ENCODE measurements at places on chromosomes 5 and 9.

- DNase-seq = peak; percentile 59
These were observed 69.3 kb upstream of the NIPAL4 start for GRCh38 chr5:157390551-157391297.

DNA sequence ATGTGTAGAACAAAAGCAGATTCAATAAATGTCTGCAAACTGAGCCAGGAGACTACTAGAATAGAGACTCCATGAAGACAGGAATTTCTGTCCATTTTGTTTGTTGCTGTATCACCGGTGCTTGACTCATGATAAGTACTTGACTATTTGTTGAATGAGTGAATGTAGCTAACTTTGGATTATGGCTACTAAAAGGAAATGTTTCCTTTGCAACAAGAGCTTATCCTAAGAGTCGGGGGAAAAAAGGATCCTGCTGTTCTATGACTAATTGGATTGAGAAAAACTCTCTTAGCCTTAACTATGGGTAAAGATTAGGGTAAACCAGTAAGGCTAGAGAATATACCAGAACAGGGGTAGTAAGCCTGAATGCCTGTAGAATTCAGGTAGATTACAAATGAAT, 3.5 kb downstream of the PAIP1 start:
- DNase-seq = no peak

DNA sequence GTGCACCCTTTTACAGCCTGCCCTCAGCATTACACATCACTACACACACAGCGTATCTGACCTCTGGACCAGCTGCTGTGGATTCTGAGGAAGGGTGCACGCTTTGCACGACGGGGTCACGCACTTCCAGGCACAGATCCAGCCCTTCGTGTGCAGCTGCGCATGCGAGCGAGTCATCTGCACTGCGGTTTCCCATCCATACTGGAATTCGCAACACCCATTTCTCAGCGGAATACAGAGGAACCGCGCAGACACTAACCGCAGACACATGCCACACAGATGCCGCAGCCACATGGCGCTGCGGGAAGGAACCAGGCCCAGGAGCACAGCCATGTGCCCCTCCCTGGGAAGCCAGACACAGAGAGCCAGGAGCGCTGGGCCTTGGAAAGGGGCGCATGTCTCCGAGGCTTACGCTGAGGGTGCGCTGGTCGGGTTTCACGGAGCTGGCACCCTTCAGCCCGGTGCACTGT, 43.5 kb downstream of the PNPLA7 start:
- DNase-seq = no peak

DNA sequence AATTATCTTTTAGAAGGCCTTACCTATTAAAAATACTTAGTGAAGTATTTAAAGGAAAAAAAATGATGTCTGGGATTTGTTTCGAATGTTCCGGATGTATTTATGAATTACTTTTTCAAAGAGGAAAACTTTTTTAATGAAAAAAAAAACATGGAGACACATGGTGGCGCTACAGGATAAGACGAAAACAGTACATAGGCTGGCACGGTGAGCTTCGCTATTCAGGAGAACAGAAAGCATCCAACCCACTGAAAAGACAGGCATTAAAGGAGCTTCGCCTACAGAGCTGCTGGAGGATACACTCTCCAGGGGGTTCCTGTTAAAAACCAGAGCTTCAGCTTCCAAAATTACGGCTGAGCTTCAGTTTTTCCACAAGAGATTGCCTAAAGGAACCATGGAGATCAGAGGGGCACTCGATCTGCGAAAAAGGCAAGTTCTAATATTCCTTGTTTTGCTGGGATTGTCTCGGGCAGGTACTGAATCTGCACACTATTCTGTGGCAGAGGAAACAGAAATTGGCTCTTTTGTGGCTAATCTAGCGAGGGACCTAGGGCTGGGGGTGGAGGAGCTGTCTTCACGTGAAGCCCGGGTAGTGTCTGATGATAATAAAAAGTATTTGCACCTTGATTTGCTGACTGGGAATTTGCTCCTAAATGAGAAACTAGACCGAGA, at the start of gene PCDHB14:
Gene PCDHB14, plus strand, starts transcription at position 232 of the 672 bp plus-strand sequence. Its CDS starts 163 bp downstream, at position 395.
- no peak for DNase-seq

- DNase-seq = no peak
These were observed 24.2 kb downstream of the LIFR start for GRCh38 chr5:38532165-38532669.

DNA sequence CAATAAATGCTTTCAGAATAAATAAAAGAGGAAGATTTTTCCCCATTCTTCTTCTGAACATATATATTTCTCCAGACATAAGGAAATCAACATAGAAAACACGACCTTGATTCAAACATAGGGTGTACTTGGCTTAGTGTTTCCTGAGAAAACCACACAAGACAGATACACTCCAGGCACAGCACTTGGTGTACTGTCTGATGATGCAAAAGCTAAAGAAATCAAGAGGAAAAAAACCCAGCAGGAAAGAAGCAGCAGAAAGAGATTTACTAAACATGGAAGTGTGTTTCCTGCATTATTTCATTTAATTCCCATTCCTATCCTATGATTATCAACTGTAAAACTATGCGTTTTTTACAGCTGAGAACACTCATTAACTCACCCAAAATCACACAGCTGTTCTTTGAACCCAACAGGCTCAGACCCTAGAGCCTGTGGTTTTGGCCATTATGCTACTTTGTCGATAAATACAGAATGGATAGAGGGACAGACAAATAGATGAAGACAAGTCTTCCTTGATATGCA, 46.1 kb downstream of the NIPAL4 start:
- DNase-seq = no peak

- DNase-seq = no peak
These were observed 8.0 kb upstream of the GFI1B start for GRCh38 chr9:132970324-132971062.

- no peak for DNase-seq
These were observed 6.3 kb downstream of the NR4A3 start for GRCh38 chr9:99828054-99828416.

- DNase-seq = no peak
These were observed 408.0 kb upstream of the SLC30A5 start for GRCh38 chr5:68685863-68686262.

- no peak for DNase-seq
These were observed 331.6 kb upstream of the SLC30A5 start for GRCh38 chr5:68762201-68762600.

DNA sequence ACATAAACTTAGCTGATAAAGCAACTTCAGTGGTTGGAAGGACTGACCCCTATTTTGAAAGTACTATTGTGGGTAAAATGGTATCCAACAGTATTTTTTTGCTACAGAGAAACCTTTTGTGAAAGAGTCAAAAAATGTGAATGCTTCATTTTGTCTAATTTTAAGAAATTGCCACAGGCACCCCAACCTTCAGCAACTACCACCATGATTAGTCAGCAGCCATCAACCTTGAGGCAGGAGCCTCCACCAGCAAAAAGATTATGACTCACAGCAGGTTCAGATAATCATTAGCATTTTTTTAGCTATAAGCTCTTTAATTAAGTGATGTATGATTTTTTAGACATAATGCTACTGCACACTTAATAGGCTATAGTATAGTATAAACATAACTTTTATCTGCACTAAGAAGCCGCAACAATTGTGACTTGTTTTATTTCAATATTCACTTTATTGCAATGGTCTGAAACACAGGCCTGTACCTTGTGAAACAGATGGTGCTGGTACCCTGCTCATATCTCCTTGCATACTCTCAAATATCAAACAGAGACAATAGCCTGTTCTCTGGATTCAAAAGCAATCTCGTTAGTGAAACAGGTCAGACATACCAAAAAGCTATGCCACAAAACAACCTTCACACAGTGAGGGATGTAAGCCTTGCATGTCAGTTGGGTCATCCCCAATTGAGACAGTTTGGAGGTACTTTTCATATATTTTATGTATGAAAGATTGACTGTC, 261.2 kb upstream of the FAM174A start:
- no peak for DNase-seq

DNA sequence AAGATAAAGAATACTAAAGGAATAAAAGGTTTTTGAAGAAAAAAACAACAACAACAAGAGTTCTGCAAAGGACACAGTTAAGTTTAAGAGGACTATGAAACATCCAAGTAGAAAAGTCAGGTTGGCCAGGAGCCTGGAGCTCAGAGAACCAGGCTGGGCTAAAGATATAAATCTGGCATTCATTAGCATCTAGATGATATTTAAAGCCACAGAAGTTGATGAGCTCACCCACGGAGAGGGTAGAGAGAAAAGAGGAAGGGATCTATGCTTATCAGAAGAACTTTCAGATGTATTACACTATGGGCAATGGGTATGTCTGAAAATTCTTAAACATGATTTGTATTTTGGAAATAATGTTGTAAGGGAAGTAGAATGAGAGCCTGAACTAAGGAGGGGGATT, 9.9 kb downstream of the MIER3 start:
- no peak for DNase-seq

GRCh38 chr5:45512521-45512920, 183.7 kb downstream of the HCN1 start:
- DNase-seq = no peak

DNA sequence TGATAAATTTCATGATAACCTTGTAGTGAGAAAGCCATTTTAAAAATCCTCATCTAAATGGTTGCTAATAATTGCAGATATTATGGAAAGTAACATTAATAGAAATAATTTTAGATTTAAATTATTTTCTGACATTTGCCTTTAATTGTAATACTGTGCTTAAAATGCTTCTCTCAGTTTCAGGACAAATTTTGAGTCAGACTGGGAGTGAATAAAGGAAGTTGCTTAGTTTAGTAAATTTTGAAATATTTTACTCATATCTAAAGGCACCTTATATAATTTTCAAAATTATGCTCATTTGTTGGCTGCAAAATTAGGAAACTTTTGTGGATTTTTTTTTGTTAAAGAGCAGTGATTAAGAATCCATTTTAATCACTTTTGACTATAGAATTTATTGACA, 93.8 kb downstream of the CSNK1G3 start:
- DNase-seq = no peak

DNA sequence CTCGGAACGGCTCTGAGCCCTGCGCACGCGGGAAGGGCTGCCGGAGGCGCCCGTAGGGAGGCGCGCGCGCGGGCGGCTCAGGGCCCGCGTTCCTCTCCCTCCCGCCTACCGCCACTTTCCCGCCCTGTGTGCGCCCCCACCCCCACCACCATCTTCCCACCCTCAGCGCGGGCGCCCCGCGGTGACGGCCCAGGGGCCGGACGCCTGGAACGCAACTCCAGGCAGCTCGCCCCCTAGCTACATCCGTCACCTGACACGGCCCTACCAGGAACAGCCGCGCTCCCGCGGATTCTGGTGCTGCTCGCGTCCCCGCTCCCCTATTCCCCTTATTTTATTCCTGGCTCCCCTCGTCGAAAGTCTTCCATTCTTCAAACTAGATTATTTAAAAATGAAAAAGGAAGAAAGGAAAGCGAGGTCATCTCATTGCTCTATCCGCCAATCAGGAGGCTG, at the start of gene CDKN2B-AS1:
Gene CDKN2B-AS1, plus strand, starts transcription at position 236 of the 450 bp plus-strand sequence.
- no peak for DNase-seq

DNA sequence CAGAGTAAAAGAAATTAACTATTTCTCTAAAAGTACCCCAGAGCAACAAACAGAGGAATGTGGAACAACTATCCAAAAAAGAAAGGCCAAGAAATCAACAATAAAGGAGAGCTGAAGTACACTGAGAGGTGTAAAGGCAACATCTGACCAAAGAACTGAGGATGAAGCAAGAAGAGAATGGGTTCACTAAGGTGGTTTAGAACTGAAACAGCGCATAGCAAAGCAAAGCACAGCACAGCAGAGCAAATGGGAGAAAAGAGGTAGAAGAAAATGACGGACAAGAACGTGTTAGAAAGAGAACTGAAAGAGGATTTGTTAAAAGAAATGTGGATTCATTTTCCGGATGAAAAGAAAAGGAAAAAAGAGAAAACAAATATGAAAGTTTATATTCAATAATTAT, 25.8 kb downstream of the RFX3 start:
- DNase-seq = no peak

GRCh38 chr5:29588236-29588635, 1605.2 kb upstream of the CDH6 start:
- no peak for DNase-seq

- no peak for DNase-seq
These were observed 471.4 kb downstream of the MAN2A1 start for GRCh38 chr5:110161162-110161561.

DNA sequence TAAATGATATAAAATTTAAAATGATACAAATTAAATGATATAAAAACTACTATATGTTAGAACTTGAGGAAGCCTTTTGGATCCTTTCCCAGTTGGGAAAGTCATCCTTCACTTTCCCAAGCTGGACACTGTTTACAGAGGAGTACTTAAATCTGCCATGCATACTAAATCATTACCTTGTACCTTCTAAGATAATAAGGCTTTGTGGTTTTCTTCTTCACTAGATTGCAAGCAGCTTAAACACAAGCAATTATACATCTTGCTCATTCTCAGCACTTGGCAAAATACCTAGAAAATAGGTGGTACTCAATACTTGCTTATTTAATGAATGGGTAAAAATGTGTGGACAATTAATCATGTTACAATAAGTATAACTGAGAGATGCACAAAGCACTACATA, 666.8 kb downstream of the PTPRD start:
- no peak for DNase-seq

GRCh38 chr9:22622815-22623214, 176.2 kb downstream of the DMRTA1 start:
- no peak for DNase-seq

GRCh38 chr9:107684224-107684623, 194.7 kb upstream of the KLF4 start:
- no peak for DNase-seq

DNA sequence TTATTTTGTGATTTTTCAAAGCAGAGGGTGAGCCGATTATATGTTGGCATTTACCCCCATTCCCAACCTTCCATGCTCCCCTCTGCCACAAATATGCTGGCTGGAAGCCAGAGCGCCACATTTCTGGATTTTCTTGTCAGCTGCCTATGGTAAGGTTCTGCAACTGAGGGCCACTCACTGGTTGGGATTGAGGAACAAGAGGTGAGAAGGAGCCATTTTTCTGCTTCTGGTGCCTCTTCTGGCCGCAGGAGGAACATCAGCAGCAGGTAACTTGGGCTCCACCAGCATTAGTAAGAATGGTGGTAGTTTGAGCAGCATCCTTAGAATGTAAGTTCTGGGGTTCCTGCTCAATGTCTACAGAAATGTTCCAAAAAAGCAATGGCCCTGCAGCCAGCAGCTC, 159.5 kb upstream of the MAST4 start:
- no peak for DNase-seq

DNA sequence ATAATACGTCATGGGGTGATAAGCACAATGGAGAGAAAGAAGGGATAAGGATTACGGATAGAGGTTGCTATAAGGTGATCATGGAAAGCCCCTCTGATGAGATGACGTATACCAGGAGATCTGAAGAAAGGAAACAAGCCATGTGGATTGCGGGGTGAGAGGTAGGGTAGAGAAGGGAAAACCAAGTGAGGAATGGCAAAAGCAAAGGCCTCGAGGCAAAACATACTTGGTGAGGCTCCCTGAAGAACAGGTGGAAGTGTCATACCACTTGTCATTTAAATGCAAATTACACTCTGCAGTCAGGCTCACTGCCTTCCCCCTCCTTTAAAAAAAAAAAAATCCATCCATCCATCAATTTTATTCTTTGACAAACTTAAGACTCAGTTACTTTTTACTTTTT, 420.8 kb downstream of the RAB3C start:
- no peak for DNase-seq

- DNase-seq = no peak
These were observed 38.3 kb upstream of the FBXW11 start for GRCh38 chr5:172044631-172045314.

Measured in stimulated activated CD4-positive, alpha-beta T cell treated with anti-CD3 and anti-CD28 coated beads, Interleukin-2, amount 100 ng/mL, for 48 hours (primary cell).